ENCODE measurements at places on chromosomes 4 and X.

DNA sequence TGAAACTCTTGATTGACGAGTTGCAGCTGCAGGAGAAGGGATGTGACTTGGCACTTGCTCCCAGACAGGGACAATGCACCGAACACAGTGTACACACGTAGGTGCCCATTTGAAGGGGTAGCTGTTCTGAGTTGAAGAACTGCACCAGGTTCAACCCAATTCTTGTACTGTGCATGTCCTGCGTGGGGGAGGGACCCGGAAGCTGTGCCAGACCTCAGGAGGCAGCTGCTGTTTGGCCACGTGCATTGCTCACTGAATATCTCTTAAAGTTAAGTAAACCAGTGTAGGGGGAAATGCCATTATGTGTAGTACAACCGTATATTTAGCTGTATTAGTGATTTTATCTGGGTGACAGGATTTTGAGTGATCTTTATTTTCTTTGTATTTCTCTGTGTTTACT, 12.0 kb upstream of the RBBP7 start:
- H3K27ac ChIP-seq = no peak overlapping the region
- H3K36me3 ChIP-seq = no peaks in the 10 kb centered on the region
- peak overlapping the region; percentile 11 for H3K4me3 ChIP-seq
- no peak for DNase-seq

- H3K27me3 ChIP-seq = no peaks in the 10 kb centered on the region
- no peak for DNase-seq
- peaks cover 8% of the 10 kb centered on the region for H3K36me3 ChIP-seq
- no peaks in the 10 kb centered on the region for H3K4me1 ChIP-seq
These were observed 45.4 kb downstream of the SEC24D start for GRCh38 chr4:118790544-118790943.

- no peaks in the 10 kb centered on the region for H3K27me3 ChIP-seq
- H3K4me3 ChIP-seq = no peak overlapping the region
- no peaks in the 10 kb centered on the region for H3K4me1 ChIP-seq
- no peak for DNase-seq
- H3K27ac ChIP-seq = no peak overlapping the region
These were observed 3.1 kb upstream of the SOX3 start for GRCh38 chrX:140507982-140508305.

DNA sequence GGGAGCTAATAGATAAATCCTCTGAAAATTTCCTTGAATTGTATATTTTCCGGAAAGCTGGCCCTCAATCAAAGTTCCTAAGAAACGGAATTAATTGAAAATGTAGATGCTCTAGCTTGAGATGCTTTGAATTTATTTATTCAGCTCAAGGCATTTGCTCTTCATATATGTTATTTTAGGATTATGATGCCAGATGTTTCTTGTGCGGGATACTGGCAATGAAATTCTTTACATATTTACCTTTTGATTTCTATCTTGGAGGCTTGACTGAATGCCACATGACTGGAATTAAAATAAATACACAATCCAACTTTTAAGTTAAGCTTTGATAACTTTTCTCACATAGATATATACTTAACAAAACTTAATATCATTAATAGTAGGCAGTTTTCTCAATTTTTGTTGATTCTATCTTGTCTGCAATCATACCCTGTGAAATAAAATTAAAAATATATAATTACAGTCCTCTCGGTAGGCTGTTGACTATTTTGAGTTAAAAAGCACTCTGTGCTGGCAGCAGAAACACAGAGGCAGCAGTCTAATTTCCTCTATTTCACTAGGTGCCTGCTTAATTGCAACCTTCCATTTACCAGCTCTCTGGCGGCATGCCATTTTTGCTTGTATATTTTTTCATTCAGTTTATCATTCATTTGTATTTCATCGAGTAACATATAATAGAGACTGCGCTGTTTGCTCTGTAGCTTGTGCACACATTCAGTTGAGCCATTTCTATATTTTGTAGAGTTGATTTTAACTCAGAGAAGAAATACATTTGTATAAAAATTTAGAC, 991.5 kb downstream of the ADGRL3 start:
- DNase-seq = no peak
- no peaks in the 10 kb centered on the region for H3K36me3 ChIP-seq
- H3K4me3 ChIP-seq = no peak overlapping the region
- H3K27ac ChIP-seq = no peak overlapping the region
- H3K4me1 ChIP-seq = no peaks in the 10 kb centered on the region

- H3K36me3 ChIP-seq = no peaks in the 10 kb centered on the region
- H3K4me1 ChIP-seq = peaks cover 22% of the 10 kb centered on the region
These were observed 839 bp downstream of the STK26 start for GRCh38 chrX:132023896-132024386.

DNA sequence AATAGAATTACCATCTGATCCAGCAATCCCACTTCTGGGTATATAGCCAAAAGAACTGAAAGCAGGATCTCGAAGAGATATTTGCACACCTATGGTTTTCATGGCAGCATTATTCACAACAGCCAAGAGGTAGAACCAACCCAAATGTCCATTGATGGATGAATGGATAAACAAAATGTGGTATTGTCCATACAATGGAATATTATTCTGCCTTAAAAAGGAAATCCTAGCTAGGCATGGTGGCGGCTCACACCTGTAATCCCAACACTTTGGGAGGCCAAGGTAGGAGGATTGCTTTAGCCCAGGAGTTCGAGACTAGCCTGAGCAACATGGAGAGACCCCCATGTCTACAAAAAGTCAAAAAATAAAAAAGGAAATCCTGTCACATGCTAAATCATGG, 27.3 kb downstream of the SAT1 start:
- H3K27ac ChIP-seq = no peak overlapping the region
- no peaks in the 10 kb centered on the region for H3K36me3 ChIP-seq
- H3K4me3 ChIP-seq = no peak overlapping the region
- H3K4me1 ChIP-seq = no peaks in the 10 kb centered on the region
- DNase-seq = no peak
- no peaks in the 10 kb centered on the region for H3K27me3 ChIP-seq

DNA sequence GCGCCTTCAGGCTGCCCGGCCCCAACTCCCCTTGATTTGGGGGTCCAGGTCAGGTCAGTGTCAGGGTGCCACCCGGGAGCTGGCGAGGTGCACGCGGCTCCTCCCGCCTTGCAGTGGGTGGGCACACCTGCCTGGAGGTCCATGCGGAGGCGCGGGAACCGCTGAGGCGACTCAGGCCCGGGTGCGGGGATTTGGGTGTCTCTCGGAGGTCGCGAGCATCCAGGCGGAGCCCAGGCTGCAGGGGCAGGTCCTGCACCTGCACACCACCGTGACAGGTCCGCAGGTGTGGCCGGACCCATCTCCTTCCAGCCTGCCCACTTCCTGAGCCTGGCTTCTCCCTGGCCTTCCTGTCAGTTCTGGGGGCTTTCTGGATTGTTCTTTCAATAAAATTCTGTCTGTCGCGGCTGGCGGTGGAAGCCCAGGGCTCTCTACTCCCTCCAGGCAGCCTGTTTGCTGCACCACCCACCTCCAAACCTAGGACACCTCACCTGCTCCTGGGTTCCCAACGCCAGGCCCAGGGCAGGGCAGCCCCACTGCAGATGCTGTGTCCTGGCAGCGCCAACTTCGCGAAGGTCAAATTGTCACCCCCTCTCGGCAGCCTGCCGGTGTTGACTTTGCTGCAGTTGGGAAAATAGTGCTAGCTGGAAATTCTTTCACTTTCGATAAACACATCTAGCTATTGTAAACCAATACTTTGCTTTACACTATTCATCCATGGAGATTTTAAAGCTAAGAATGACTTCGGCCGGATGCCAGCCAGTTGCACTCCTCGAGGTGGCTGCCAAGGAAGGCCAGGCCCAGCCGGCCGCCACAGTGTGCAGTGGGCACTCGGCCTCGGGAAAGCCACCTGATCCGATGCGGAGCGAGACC, 35.9 kb downstream of the FGFRL1 start:
- H3K27me3 ChIP-seq = no peaks in the 10 kb centered on the region
- H3K36me3 ChIP-seq = no peaks in the 10 kb centered on the region
- H3K4me3 ChIP-seq = no peak overlapping the region
- DNase-seq = no peak

GRCh38 chrX:154457491-154458115, 478 bp upstream of the PLXNA3 start:
- H3K27ac ChIP-seq = peak overlapping the region; percentile 70
- H3K27me3 ChIP-seq = no peaks in the 10 kb centered on the region
- H3K4me1 ChIP-seq = no peaks in the 10 kb centered on the region
- no peak for DNase-seq

DNA sequence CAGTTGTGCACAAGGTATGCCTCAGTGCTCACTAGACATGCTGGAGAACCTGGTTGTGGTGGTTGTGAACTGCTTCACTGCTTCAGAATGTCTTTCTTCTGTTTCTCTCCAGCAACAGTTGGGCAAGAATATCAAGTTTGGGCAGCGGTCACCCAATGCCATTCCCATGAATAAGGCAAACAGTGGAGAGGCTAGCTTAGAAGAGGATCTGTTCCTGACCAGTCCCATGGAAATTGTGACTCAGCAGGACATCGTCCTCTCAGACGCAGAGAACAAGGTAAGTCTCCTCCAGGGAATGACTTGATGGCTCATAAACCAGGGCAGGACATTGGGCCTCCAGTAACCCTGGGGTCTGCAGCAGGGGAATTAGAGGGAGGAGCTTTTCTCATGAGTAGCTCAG, 79.9 kb downstream of the AASDH start:
- no peak overlapping the region for H3K4me3 ChIP-seq
- no peaks in the 10 kb centered on the region for H3K27me3 ChIP-seq
- no peak for DNase-seq
- H3K36me3 ChIP-seq = no peaks in the 10 kb centered on the region

DNA sequence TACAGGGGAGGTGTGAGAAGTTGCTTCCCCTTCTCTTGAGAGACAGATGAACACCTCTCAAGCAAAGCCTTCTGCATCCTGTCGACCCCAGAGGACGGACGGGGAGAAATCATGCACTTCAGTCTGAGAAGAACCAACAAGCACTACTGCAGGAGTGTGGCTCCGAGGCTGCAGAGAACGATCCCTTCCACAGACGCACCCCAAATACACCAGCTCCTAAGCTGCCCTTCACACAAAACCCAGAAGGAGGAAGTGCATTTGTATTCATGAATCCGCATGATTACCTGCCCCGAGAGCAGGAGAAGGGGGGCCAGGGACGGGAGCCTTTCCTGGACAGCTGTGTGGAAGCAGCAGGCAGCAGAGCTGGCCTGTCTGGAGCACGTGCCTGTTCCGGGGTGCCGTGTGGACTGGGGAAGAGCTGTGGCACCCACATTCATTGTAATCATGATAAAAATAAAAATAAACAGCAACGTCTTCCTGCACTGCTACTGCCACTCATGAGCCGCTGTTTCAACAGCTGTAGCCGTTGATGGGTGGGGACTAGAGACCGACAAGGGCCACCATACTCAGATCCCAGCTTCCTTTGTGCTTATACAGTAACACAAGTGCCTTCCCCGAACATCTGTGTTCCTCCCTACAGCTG, 42.9 kb downstream of the ACSL1 start:
- H3K4me3 ChIP-seq = no peak overlapping the region
- no peaks in the 10 kb centered on the region for H3K4me1 ChIP-seq

DNA sequence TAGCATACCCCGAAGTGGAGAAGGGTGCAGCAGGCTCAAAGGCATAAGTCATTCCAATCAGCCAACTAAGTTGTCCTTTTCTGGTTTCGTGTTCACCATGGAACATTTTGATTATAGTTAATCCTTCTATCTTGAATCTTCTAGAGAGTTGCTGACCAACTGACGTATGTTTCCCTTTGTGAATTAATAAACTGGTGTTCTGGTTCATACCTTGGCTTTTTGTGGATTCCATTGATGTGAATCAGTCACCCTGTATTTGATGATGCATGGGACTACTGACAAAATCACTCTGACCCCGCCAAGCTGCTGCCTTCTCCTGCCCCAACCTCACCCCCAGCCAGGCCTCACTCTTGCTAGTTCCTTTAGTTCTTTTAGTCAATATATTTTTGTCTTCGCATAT, 32.7 kb downstream of the F9 start:
- no peak overlapping the region for H3K4me3 ChIP-seq
- H3K27me3 ChIP-seq = no peaks in the 10 kb centered on the region
- no peaks in the 10 kb centered on the region for H3K4me1 ChIP-seq
- no peaks in the 10 kb centered on the region for H3K36me3 ChIP-seq
- no peak for DNase-seq
- H3K27ac ChIP-seq = no peak overlapping the region

GRCh38 chrX:68889249-68889648, 60.4 kb downstream of the EFNB1 start:
- H3K4me1 ChIP-seq = no peaks in the 10 kb centered on the region
- no peak overlapping the region for H3K27ac ChIP-seq
- H3K27me3 ChIP-seq = no peaks in the 10 kb centered on the region
- no peak for DNase-seq

DNA sequence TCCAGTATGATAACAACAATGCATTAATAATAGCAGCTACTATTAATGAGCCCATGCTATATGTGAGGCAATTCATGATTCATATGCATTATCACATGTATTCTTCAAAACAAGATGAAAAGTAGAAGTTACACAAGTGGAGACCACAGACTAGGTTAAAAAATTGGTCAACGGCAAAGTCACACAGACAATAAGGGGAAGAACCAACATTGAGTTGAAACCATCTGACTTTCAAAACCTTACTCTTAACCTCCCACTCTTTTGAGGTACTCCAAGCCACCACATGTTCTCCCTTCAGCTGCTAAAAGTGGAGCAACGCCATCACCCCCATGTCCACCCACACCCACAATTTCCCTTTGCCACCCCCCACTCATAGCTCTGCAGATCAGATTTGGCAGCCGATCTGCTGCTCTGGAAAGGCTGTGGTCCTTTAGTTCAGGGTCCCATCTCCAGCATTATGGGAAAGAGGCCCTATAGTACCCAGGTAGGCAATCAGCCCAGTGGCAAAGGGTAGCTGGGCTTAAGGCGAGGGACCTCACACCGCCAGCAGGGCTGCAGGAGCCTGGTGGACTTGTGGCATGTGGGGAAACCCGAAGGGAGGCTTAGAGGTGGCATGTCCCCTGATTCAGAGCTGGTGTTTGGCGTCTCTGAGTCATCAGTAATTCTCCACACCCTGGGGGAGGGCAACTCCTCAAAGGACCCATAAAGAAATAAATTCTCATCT, 33.5 kb upstream of the CYBB start:
- peaks cover 7% of the 10 kb centered on the region for H3K4me1 ChIP-seq
- no peaks in the 10 kb centered on the region for H3K27me3 ChIP-seq
- DNase-seq = no peak
- H3K27ac ChIP-seq = no peak overlapping the region
- no peaks in the 10 kb centered on the region for H3K36me3 ChIP-seq
- no peak overlapping the region for H3K4me3 ChIP-seq

DNA sequence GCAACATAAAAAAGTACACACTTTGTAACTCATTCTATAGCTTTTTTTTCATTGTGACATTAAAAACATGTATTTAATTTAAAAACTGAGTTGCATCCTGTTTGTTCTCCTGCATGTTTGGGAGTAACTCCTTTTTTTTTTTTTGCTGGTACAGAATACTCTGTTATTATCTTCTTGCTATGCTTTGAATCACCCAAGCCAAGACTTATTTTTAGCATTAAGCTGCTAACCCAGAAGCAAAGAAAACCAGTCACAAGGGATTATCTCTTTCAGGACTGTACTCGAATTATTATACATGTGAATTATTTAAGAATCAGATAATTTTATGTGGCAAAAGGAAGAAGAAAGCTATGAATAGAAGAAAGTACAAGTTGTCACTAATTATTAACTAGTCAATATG, 194.9 kb downstream of the ADAMTS3 start:
- DNase-seq = no peak
- no peaks in the 10 kb centered on the region for H3K27me3 ChIP-seq
- no peak overlapping the region for H3K27ac ChIP-seq
- H3K4me1 ChIP-seq = no peaks in the 10 kb centered on the region
- no peak overlapping the region for H3K4me3 ChIP-seq

GRCh38 chr4:78722878-78723277, 53.3 kb upstream of the BMP2K start:
- no peaks in the 10 kb centered on the region for H3K4me1 ChIP-seq
- no peaks in the 10 kb centered on the region for H3K36me3 ChIP-seq
- H3K27me3 ChIP-seq = no peaks in the 10 kb centered on the region
- no peak overlapping the region for H3K27ac ChIP-seq

Measured in naive thymus-derived CD4-positive, alpha-beta T cell (primary cell).